ENCODE measurements at places on chromosomes 3 and 15.

DNA sequence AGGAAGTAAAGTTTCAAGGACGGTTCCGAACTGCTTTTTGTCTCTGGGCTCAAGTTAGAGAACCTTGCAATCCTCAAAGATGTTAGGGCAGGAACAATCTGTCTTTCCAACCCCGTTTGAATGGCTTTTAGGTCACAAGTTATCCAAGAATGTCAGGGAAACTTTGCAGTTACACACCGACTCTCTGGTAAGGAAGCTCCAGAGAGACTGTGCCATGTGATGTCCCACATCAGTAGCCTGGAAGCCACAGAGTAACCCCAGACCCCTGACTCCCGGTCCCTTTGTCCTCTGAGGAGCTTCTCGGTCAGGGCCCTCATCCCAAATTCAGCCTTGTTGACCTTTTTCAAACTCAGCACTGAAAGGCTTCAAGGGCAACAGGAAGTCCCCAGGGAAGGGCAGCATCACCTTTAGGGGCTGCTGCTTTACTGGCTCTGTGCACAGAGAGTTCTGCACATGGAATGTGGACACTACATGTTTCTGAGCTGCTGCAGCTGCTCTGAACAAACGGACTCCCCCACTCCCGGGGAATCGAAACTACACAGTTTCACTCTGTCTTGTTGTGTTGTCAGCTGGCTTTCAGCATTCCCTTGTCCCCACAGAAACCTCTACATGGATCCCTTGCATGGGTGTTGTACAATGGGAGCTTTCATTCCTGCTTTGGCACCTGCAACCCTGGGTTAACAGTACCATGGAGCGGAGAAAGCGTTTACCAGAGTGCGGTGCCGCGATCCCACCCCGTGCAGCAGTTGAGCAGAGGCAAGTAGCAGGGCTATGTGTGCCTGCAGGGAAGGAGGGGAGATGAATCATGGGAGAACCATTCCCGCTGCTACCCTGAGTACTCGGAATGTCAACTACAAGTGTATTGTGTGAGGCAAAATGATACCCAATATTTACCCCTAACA, 408.2 kb upstream of the THBS1 start:
- DNase-seq = peak; percentile 4

DNA sequence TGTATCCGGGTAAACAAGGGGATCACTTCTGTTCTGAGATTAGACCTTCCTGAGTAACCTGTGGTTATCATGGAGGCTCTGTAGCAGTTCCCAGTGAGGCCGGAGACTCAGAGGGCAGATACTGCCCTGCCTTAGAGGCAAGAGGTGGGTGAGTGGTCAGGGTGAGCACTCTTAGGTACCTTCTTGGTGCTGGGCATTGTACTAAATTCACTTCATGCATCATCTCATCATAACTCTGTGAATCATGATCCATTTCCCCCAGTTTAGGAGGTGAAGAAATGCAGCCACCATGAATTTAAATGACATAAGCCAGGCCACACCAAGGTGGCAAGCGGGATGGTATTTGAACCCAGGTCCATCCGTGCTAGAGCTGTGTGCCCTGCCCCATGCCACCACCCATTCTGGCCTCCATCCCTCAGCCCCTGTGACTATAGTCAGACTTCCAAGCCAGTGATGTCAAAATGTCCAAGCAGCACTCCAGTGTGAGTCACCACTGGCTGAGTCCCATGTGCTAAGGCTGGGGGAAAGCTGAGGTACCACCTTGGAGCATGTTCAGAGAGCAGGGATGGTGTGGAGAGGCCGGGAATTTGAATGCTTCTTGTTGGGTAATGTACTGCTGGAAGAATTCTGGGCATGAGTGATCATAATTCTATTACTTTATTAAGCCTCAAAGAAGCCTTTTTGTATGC, 88.8 kb downstream of the EPHB1 start:
- DNase-seq = no peak

DNA sequence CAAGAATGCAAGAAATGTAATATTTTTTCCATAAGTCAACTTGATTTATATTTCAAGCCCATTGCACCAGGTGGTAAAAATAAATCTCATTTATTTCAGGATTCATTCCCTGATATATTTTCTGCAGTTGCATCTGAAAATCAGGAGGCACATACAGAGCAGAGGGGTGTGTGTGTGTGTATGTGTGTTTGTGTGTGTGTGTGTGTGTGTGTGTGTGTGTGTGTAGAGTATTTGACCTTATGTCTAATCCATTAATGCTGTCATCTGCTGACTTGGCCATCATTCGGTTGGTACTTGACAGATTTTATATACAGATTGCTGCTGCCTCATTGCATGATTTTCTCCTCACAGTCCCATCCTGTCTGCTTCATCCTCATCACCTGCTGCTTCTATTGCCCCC, 118.5 kb downstream of the SERPINI1 start:
- DNase-seq = no peak

DNA sequence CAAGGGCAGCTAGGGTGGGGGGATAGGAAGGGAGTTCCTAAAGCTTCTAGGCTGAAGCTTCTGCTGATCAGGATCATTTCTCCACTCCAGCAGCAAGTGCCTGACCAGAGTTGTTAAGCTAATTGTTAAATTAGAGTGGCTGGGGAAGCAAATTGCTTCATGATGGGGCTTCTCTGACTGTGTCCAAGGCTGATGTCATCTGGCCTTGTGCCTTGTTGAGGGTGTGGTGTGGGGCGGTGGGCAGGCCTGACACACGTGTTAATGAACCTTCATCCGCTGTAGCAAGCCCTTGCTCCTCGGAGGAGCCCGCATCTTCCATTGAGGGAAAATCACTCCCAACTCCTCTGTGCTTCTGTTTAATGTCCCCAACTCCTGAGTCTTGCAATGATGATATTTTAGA, 84.3 kb upstream of the ROPN1 start:
- DNase-seq = no peak

DNA sequence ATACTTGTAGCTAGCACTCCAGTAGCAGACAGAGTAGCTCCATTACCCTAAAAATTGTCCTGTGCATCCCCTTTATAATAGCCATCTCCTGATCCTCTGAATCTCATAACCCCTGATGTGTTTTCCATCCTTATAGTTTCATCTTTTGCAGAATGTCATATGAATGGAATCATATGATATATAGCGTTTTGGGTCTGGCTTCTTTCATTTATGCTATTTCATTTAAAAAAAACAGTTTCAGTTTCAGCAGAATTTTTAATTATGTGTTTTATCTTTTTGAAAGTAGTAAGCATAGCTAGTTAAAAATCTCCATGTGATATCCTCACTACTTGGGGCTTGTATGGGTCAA, 132.7 kb downstream of the KLF13 start:
- DNase-seq = no peak

DNA sequence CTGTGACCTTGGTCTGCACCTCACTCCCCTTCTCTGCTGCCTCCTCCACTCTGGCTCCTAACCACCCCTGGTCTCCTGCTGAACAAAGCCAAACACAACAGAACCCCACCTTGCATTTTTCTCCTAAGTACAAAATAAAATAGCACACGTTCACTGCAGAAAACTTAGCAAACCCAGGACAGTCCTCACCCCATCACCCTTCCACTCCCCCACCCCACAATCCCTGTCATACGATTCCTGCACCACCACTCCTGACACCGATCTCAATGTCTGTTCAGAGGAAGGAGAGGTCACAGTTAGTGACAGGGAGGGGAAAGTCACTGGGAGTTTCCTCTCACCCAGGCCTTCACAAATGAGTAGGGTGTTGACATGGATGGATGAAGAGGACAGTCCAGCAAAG, 4.2 kb downstream of the VPS33B start:
- no peak for DNase-seq

DNA sequence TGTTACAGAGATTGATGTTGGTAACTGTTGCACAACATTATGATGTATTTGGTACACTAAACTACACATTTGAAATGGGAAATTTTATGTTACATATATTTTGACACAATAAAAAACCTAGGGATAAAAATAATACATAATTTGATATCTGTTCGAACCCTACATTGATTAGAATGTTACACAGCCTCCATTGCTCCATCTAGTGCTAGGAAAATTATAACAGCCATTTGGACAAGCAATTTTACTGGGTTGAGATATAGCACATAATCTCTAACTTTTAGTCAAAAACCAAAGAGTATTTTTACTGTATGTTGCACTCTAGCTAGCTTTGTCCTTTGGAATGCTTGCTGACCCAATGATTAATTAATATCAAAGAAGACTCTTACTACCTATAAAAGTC, 108.1 kb downstream of the LSAMP start:
- no peak for DNase-seq

GRCh38 chr15:26023691-26024090, 160.6 kb upstream of the ATP10A start:
- DNase-seq = no peak

DNA sequence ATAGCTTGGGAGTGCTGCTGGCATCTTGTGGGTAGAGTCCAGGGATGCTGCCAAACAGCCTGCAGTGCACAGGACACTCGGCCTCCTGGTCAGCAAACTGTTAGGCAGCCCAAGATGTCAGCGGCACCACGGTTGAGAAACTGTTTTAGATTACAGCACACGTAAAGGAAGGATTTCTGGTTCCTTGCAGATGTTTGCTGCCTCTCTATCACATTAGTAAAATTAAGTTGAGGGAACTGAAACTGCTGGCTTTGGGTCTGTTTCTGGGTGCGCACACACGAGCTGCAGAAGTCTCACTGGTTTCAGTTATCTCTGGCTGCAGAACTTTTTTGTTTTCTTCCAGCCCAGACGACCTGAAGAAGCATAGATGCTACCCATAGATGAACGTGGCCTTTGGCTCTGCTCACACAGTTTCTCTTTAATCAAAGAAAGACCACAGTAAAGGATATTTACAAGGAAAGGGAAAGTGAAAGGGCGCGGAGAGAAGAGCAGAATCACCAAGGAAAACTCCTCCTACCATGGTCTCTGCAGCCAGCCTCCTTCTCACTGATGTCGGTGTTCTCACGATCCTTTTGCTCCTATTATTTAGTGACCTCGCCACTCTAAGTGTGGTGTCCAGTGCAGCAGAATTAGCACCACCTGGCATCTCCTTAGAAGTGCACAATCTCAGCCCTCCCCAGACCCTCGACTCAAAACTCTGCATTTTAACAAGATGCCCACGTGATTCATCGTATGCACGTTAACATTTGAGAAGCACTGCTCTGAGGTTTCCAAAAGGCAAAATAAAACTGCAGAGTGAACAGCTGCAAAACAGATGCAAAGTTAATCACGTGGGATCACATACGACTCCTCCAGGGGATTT, 50.6 kb upstream of the AKAP13 start:
- no peak for DNase-seq

- no peak for DNase-seq
Observed at GRCh38 chr3:11379238-11379823, 107.1 kb downstream of the ATG7 start.

GRCh38 chr3:27342267-27342666, 26.9 kb downstream of the NEK10 start:
- DNase-seq = no peak

GRCh38 chr15:49842031-49842730, 221.3 kb downstream of the DTWD1 start:
- no peak for DNase-seq

GRCh38 chr3:138578961-138579574, 15.0 kb downstream of the CEP70 start:
- peak; percentile 56 for DNase-seq

DNA sequence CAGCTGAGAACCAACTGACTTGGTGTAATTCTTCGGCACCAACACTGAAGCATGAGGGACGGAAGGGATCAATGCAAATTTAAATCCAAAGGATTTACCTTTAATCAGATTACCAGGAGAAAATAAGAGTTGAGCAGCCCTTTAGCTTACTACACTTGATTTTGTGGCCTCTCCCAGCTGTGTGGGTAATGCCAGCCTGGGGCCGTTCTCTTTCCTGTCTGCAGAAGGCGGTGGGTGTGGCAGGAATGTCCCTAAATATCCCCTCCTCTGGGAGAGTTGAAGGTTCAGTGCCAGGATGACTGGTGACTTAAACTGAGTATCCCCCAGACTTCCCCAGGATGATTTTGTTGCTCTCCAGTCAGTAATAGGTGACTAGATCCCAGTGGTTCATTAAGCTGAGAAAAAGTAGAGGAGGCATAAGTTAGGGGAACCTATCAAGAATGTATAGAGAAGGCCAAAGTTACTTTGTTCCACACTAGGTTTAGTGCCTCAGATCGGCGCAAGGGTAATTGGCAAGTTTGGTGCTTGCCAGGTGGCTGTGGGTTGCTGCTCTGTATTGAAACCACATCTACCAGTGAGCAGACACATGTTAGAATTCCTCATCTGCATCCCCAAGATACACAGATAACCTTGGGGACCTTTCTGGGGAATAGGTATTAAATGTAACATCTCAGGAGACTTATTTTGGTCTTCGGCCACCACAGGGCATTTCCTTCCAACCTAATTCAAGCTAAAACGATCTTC, 23.1 kb downstream of the MAPKBP1 start:
- peak; percentile 47 for DNase-seq

DNA sequence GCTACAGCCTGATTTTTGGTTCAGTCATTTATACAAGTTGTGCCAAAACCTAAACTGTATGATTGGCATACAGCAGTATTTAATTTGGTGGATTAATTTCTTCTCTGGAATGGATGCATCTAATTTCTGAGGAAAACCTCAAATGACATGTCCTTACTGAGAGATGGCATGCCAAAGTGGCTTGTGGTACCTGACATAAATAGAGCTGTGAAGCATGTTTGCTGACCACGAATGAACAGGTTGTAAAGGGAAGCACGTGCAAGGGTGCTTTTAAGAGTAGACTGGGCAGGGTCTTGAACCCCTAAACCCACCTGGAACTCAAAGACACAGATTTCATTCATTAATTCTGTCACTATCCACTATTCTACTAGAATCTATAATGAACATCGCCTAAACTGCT, 77.2 kb downstream of the TP63 start:
- DNase-seq = no peak

- no peak for DNase-seq
Observed at GRCh38 chr3:94616833-94617232, 554.0 kb downstream of the NSUN3 start.

DNA sequence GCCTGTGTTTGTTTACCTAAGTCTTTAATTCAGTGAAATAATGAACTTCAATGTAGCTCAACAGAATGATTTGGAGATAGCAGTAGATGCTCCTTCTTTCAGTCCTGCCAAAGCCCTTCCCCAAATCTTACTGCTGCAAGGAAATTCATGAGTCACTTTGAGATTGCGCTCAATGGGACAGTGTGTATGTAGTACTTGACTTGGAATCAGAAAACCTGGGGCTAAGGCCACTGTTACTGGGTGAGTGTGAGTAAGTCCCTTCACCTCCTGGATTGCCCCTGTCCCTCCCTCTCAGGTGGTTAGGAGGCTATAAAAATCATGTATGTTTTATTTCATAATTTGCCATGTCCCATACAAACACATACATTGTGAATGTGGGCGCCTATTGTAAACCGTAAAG, 29.9 kb downstream of the ATP13A5 start:
- no peak for DNase-seq

- no peak for DNase-seq
Observed at GRCh38 chr3:186705882-186706780, 11.0 kb upstream of the KNG1 start.

GRCh38 chr15:73927003-73927475, 777 bp downstream of the LOXL1 start:
- DNase-seq = peak; percentile 63

- peak; percentile 22 for DNase-seq
Observed at GRCh38 chr15:69980341-69981059, 117.2 kb downstream of the TLE3 start.
